Fibroblast of pulmonary artery (primary cell): ENCODE measurements at places on chromosomes 2 and 18.

- DNase-seq: no peak
Observed at GRCh38 chr2:237485844-237486243, 1.2 kb upstream of the MLPH start.

- DNase-seq: no peak
Observed at GRCh38 chr2:220574038-220574437, 946.6 kb downstream of the SLC4A3 start.

GRCh38 chr2:20484810-20485611 is 38.1 kb downstream of the RHOB start:
- DNase-seq: no peak

GRCh38 chr2:222523783-222524544 is 99.6 kb downstream of the SGPP2 start:
- DNase-seq: no peak

DNA sequence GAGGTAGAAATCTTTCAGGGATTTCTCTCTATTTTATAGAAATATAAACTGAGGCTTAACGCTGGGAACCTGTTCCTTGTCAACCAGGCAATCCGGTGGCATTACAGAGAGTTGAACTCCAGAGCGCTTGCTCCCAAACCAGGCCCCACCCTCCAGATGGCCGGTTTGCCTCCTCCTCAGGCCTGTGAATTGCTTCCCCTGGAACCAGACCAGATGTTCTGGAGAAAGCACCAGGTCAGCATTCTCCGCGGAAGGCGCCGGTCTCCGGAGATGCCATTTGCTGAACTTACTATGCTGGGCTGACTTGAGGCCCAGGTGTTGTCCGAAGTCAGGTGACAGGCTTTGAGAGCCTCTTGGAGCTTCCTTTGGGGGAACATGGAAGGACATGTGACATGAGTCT is 17.2 kb downstream of the TNP1 start:
- no peak for DNase-seq

DNA sequence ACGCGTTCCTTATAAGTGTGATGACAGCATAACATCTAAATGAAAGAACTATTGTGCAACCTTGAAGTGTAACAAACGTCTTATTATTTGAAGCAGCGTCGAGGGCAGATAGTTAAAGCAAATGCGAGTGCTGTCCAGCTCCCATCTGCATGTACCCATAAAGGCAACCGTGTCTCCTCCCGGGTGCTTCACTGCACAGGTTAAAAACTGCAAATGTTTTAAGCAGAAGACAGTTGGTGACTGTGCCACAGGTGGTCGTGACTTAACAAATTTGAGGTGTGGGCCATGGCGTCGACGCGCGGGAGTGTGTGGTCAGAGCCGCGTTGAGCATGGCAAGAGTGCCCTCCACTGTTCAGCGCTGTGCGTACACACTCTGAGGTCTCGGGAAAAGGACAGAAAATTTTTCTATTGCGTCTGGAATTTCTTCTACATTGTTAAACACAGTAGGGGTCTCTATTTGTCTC is 6.4 kb downstream of the SALL3 start:
- DNase-seq: peak; percentile 42

DNA sequence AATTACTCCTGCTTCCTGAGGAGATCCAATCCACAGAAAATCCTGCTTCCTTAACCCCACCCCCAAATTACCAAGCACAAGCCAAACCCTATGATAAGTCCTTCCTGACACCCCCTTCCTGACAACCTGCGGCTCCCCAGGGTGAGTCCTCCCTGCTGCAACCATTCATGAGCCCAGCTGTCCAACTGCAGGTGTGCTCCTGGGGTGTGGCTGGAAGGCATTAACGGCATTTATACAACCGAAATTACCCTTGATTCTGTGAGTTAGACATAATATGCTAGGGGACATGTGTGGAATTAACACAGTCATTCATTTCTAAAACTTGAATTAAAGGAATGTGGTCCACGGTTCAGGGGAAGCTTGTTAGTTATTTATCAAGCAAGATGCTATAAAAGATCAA is 119.0 kb upstream of the ALKAL2 start:
- DNase-seq: no peak

GRCh38 chr18:63098018-63098981 is 221.3 kb downstream of the BCL2 start:
- no peak for DNase-seq

DNA sequence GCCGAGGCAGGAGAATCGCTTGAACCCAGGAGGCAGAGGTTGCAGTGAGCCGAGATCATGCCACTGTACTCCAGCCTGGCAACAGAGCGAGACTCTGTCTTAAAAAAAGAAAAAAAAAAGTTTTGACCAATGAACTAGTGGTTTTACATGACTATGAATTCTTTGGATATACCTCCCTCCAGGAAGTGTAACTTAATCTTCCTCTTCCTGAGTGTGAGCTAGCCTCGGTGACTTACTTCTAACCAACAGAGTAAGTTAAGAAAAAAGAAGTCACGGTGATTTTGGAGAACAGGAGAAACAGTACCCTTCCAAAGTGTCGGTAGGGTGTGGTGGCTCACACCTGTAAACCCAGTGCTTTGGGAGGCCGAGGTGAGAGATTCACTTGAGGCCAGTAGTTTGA is 7.1 kb downstream of the TIA1 start:
- DNase-seq: no peak

GRCh38 chr2:174083843-174084458 is 118.8 kb upstream of the SP3 start:
- no peak for DNase-seq

- DNase-seq: no peak
Observed at GRCh38 chr2:55155764-55156281, 76.3 kb downstream of the CLHC1 start.

- no peak for DNase-seq
Observed at GRCh38 chr2:239297142-239298004, 103.4 kb downstream of the HDAC4 start.

DNA sequence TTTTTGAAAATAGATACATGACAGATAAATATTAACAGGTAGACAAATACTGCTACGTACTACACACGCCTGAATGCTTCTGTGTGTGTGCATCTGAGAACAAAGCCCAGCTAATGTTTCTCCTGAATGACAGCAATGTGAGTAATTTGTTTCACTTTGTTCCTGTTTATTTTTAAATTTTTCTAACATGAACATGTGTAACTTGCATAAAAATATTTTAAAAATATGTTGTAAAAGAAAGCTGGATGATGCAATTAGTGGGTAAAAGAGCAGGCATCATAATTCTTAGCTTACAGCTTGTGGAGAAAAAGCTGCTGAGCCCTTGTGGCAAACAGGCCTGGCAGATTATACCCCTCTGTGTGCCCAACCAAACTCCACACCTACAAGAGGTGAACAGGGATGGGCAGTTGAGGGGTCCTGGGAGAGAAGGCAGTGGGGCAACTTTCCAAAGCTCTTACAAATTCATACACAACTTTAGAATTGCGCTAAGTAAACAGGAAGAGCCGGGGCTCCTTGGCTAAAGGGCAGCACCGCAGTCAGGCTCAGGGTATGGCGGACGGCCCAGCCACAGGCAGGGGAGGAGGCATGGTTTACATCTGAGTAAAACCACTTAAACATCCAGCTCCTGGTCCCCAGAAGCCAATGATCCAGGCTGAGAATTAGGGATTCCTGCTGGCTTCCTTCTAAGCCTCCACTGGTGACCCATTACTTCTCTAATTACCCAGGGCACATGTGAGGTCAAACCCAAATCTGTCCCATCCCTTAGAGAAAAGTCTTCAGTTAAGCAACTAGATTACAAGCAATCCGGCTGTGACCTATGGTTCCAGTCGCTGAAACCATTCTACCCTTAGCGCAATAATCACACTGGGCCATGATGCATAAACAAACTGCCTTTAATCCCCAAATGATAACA is 14.0 kb downstream of the PXDN start:
- peak; percentile 72 for DNase-seq

- DNase-seq: no peak
Observed at GRCh38 chr18:77617694-77618093, 368.0 kb downstream of the GALR1 start.

GRCh38 chr2:101120124-101120996 is 30.8 kb downstream of the TBC1D8 start:
- peak; percentile 70 for DNase-seq

GRCh38 chr2:119282146-119282995 is 58.7 kb downstream of the STEAP3 start:
- no peak for DNase-seq

DNA sequence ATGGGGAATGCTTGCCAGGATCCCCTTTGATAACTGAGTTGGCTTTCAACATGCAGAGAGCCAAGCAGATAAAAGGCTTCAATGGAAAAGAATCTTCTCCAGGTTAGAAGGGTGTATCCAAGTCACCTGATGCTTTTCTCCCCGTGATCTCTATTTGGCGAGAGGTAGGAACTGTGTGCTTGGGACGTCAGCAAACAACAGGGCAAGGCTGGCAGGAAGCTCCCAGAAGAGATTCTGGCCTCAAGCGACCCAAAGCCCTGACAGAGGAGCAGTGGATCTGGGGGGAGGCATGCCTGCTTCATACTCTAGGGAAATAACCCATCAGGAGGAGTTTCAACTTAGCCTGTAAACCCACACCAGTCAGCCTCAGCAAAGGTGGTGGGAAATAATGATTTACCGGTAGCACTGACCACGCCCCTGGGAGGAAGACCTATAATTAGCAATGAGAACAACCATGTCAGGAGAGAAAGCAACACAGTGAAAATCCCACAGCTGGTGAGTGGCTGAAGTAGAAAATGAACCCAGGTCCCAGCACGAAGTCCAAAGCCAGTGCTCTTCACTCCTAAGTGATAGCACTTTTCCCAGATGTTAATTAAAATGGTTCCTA is 76.3 kb upstream of the SEC11C start:
- no peak for DNase-seq

GRCh38 chr2:144383571-144384100 is 136.3 kb downstream of the ZEB2 start:
- no peak for DNase-seq

DNA sequence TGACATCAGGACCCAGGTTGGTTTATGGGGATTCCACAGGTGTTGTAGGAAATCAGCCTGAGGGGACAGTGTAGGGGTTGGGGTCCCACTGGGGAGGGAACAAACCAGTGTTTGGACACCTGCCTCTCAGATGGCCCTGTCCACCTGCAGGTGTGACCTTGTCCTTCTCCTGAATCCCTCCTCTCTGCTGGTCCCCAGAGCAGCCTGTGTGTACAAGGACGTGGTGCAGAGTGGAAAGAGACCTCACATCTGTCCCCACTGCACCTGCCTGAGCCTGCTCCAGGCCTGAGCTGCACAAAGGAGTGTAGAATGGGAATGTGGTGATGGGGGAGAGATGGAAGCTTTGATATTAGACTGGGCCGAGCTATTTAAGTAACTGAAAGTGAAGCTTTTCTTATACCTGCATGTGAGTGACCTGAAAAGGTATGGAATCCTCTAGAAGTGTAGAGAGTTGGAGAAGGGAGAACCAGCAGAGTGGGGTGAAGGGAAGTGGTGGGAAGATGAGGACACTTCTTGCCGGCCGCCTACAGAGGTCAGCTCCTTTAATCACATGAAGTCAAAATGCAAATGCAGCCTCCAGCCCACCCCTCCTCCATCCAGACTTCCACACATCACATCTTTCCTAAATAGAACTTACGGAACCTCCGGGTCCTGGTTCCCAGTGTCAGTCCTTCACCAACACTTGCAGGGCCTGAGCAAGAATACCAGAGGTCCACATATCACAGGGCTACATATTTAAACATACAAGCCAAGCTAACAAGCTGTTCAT is 89.3 kb upstream of the SMAD2 start:
- no peak for DNase-seq

DNA sequence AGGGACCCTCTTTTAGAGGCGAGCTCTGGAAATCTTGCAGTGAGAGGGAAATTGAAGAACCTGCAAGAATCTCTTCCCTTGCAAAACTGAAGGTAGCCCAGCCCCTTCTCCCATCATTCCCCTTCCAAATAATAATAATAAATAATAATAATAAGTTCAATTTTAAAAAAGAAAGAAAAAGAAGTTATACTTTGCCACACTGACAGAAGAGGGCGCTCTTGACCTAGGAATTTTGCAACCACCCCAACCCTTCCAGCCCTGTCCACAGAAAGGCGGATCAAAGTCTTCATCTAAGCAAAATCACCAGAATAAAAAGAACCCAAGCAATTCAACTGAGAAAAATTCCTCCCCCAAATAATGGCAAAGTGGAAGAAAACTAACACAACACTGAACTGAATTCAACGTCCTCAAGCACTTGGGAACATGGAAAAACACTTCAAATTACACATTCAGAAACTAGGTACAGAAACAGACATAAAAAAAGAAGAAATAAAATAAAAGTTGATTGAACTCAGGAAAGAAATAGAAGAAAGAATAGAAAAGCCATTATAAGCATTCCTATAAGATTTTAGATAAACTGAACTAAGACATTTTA is 98.9 kb upstream of the GLS start:
- peak; percentile 87 for DNase-seq

GRCh38 chr18:55354795-55355194 is 233.2 kb downstream of the TCF4 start:
- no peak for DNase-seq

- DNase-seq: no peak
Observed at GRCh38 chr2:83516503-83516902, 942.6 kb downstream of the SUCLG1 start.

DNA sequence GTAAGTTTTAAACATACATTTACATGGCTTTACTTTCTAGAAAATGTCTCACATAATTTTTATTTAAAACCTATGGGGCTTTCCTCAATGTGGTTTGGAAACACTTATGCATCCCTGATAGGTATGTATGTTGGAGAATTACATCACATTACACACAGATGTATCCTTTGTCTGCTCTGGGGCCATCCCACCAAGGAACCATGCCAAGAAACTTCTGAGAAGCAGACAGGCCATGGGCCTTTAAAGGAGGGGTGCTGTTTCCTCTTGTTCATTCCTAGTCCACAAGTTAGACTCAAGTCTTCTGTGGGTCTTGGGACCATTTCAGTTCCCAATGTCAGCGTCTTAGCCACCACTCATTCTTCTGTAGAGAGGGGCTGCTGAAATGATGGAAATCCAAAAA is 162.0 kb upstream of the SETBP1 start:
- peak; percentile 45 for DNase-seq

GRCh38 chr18:47448956-47449355 is 197.5 kb upstream of the SKOR2 start:
- DNase-seq: no peak

DNA sequence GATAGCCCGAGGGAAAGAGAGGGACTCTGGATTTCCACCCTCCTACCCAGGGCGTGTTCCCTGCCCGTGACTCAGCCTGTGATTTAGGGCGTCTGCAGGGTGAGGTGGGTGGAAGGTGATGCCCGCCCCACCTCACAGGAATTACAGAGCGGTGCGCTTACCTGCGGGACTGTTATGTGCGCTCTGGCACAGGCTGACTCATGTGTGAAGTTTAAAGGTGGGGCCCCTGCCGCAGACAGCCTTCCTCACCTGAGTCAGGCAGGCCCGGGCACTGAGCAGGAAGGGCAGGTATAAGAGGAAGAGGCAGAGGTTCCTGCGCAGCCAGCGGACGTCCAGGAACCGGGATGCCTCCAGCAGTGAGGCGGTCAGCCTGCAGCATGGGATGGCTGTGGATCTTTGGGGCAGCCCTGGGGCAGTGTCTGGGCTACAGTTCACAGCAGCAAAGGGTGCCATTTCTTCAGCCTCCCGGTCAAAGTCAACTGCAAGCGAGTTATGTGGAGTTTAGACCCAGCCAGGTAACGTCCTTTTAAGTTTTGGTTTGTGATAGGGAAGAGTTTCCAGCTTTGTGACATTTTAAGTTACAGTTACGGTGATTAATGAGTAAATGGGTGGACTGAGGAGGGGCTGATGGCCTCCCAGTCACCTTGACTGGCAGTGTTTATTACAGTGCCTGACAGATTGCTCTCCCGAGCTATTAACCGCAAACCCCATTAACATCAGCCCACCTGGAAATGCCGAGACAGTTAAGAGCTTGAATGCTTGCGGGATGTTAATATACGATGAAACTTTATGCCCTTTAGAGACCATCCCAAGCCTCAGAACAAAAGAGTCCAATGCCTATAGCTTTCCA is 141.6 kb upstream of the TTC39C start:
- DNase-seq: no peak

- peak; percentile 92 for DNase-seq
Observed at GRCh38 chr2:39593439-39594393, 72.0 kb upstream of the TMEM178A start.
